ENCODE measurements at places on chromosomes 12 and 14.

- peak; percentile 85 for DNase-seq
Measured at GRCh38 chr14:36373982-36374673, 53.7 kb upstream of the MBIP start.

- DNase-seq, result peak; percentile 88
Measured at GRCh38 chr14:90204516-90204915, 51.8 kb upstream of the PSMC1 start.

- DNase-seq, result no peak
Measured at GRCh38 chr12:46462641-46463355, 90.2 kb upstream of the SLC38A2 start.

GRCh38 chr12:13152281-13152680, 44.2 kb upstream of the EMP1 start:
- no peak for DNase-seq

DNA sequence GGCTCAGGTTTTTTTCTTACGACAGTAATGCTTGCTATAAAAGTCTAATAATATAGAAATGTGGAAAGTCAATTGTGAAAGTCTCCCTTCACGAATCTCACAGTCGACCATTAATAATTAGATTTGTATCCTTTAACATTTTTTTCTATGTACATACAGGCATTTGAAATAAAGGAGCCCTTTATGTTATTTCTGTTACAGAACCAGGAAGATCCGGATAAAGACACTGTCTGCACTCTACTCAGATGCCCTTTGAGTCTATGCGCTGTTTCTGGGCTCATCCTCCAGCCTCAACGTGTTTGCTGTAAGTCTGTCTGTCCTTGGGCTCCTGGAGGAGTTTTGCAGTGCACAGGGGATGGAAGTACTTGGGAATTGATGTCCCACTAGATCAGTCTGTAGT, 212.2 kb upstream of the ATP2B1 start:
- DNase-seq, result no peak

DNA sequence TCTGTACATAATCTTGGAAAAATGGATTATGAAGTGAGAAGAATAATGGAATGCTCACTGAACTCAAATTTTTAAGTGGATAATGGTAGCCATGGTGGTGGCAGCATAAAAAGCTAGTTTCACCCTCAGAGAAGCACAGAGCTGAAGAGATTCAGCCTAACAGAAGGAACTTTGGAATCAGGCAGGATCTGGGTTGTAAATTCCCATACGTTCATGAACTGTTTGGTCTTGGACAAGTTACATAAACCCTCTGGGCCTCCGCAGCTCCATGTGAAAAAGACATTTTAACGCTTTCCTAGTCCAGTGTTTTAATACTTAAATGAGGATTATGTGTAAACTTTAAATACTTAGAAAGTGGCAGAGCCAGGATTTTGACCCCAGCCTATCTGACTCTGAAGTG, 26.6 kb downstream of the JKAMP start:
- no peak for DNase-seq

- no peak for DNase-seq
Measured at GRCh38 chr12:56034586-56035332, 7.0 kb upstream of the RPS26 start.

- no peak for DNase-seq
Measured at GRCh38 chr12:50017641-50018040, 7.7 kb downstream of the RACGAP1 start.

GRCh38 chr14:94853920-94854319, 84.0 kb upstream of the GSC start:
- no peak for DNase-seq

DNA sequence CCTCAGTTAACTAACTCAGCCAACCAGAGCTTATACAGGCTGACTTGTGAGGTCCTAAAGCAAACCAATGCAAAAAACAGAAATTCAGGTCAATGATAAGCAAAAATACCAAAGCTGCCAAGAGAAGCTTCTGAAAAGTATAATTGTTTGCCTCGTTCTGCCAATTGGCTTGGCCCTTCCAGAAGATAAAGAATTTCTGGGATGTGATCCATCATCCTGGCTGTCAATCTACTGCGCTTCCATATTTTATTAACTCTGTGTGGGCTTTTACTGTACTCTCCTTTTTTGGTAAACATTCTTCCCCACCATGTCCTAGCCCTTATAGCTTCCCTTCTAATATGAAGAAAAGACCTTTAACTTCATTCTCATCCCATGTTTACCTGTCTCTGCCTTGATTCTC, 387.9 kb downstream of the TMEM117 start:
- DNase-seq, result no peak

DNA sequence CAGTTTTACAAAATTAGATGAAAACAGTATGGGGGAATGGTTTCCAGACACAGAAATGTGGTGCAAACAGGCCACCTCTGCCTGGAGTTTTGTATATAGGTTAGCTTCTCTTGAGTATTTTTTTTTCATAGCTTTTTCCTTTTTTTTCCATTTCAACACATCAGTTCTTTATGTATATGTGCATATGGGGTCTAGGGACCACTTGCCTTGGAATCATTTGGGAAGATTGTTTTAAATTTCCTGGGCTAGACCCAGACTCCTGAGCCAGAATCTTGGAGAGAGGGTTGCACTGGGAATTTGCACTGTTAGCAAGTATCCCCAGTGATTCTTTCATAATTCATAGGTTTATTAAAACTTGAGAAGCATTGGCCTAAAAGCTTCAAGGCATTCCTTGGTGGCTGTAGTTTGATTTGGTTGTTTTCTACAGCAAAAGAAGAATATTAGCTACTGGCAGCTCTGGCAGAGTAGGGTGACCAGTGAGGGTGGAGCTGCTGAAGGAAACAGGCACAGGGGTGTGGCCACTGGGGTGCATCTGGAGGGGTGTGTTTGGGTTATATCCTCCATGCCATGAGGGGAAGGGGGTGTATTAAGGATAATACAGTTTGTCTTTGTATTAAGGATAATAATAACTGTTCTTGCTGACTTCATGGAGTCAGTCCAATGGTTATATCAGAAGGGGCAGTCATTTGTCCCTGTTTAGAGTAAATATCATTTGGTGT, 22.8 kb downstream of the PPP1R36 start:
- no peak for DNase-seq

GRCh38 chr12:12993367-12993766, 6.7 kb downstream of the HEBP1 start:
- DNase-seq, result no peak

DNA sequence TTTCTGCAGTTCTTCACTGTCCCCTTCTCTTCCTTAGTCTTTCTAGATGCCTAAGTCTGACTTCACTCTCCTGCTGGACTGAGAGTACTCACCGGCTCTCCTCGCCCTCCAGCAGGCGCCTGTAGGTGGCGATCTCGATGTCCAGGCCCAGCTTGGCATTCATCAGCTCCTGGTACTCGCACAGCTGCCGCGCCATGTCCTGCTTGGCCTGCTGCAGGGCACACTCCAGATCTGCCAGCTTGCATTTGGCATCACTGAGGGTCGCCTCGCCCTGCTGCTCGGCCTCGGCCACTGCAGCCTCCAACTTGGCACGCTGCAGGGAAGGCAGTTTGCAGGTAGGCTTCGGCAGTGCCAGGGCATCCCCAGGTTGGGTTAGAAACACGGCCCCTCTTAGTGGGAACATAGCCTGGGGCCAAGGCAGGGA, 5.2 kb downstream of the KRT84 start:
- DNase-seq, result no peak

- no peak for DNase-seq
Measured at GRCh38 chr14:87005280-87005679, 987.7 kb downstream of the GALC start.

DNA sequence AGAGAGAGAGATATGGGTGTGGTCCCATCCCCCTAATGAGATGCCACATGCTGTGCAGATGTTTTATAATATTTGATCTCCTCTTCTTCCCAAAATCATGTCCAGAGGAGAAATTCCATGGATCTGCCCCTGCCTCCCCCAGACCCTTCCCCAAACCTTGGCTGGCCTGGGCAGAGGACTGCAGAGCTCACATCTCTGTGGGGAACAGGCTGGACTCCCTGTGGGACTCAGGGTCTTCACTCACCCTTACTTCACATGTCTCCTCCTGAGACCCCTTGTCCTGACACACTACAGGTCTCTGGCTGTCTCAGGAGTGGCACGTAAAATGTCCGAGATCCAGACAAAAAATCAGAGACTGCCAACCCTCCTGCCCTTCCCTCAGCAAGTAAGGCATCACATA, 76.0 kb upstream of the CAPRIN2 start:
- DNase-seq, result no peak
